ENCODE measurements at places on chromosomes 12 and 14. TPM values are rescaled to one million over a fixed set of nuclear protein-coding genes. Genes with fewer than 3 reads are reported as not detected.
A peak's percentile ranks its signal among the peaks of the same experiment; 100 is the strongest.

DNA sequence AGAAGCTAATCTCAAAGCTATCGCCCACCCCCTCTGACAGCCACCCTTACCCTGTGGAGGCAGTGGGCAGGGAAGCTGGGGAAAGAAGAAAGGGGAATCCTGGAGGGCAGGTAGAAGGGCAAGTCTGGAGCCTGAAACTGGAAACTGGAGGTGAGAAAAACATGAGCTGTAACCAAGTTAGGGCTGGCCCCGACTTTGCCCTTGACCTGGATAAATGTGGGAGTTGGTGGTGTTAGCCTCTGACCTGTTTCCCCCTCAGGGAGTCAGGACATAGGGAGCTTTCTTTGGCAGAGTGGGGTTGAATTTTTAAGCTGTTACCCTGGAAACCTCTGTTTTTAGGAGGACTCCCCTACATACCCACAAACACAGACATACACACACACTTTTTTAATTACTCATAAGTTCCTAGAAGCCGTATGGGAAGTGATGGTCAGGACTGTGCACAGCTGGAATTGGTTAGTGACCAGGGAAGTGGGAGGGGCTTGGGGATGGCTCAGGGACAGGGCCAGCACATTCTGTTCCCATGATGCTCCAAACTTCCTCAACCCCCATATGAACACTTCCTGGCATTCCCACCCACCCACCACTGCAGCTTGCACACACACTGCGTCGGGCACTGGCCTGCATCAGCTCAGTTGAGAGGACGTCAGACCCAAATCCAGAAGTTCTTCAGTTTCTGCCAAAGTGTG lies 5.0 kb upstream of the MMP19 start:
- peak; percentile 67 for DNase-seq

GRCh38 chr14:68585690-68586089 lies 207.2 kb downstream of the ZFP36L1 start:
- DNase-seq, result no peak

- DNase-seq, result no peak
Observed at GRCh38 chr12:132719141-132719953, 8.7 kb downstream of the PGAM5 start.

DNA sequence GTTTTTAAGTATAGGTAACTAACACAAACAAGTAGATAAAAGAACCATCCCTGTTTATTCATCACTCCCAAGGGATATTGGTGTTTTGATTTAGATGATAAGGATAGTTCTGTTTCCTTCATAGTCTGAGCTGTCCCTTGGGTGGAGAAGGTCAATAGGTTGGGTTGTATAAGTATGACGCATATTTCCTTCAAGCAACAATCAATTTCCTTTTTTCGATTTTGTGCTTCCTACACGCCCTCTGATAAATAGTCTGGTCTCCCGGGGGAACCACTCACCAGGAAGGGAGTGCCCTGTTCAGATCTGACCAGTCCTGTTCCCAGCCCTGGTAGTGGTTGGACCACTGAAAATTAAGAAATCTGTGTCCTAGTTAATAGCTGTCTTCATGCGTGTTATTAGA lies 378.8 kb upstream of the FAR2 start:
- no peak for DNase-seq

- DNase-seq, result no peak
Observed at GRCh38 chr14:76756371-76756750, 4.9 kb upstream of the VASH1 start.

GRCh38 chr12:49094160-49094974 lies at the start of gene DHH:
Gene DHH, minus strand, starts transcription at chr12:49094801. Its CDS starts 289 bp downstream, at chr12:49094512.
- peak; percentile 62 for DNase-seq

DNA sequence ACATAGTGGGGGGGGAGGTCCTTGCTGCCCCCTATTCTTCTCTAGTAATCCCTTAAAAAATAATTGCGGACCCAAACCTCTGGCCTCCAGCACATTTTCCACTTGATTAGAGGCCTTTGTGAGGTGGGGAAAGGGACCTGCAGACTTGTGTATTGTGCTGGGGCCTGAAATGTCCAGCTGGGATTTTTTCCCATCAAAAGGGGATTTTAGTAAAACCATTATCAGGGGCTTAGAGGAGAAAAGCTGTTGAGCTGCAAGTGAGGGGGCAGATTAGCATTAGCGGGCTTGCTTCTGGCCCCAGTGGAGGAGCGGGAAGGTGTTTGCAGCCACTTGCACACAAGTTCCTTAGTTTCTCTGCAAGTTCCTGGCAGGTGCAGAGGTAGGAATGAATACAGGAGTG lies 13.9 kb downstream of the FBXL14 start:
- DNase-seq, result no peak

DNA sequence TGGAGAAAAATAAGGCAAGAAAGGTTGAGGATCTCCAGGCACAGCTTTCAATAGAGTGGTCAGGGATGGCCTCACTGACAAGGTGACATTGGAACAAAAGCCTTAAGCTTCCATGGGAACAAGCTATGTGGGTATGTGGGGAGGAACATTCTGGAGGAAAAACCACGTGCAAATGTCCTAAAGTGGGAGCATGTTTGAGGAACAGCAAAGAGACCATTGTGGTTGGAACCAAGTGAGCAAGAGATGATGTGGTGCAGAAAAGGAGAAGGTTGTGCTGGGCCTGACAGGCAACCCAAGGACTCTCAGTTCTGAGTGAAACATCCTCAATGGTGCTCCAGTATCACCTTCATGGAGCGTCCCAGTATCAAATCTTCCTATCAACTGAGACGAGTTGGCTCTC lies 184.0 kb downstream of the CAND1 start:
- DNase-seq, result no peak

GRCh38 chr12:51863363-51863932 lies 14.9 kb upstream of the FIGNL2 start:
- DNase-seq, result no peak

GRCh38 chr12:97875064-97875463 lies 412.5 kb downstream of the RMST start:
- no peak for DNase-seq

- no peak for DNase-seq
Observed at GRCh38 chr12:119700078-119700477, 32.1 kb downstream of the PRKAB1 start.

- DNase-seq, result peak; percentile 22
Observed at GRCh38 chr12:75883241-75883640, 148.3 kb downstream of the PHLDA1 start.

Gene NINJ2
- total RNA-seq, result 1.4 TPM

Gene PTCSC3
- total RNA-seq, result not detected

Gene CAND1
- total RNA-seq, result 73.8 TPM

Gene TAS2R7
- total RNA-seq, result not detected
